ENCODE measurements at places on chromosomes 4 and X. TPM values are rescaled to one million over a fixed set of nuclear protein-coding genes. Genes with fewer than 3 reads are reported as not detected.

The GPAT3 gene
- polyA plus RNA-seq = 0.37 TPM

The PABPC1L2A gene
- not detected for polyA plus RNA-seq

The OTUD6A gene
- polyA plus RNA-seq = not detected

The ITGB1BP2 gene
- 6.8 TPM for polyA plus RNA-seq

The RAB33A gene
- polyA plus RNA-seq = 5.1 TPM

The CYP2U1 gene
- 12.8 TPM for polyA plus RNA-seq

The KCNIP4 gene
- not detected for polyA plus RNA-seq

The STAP1 gene
- not detected for polyA plus RNA-seq

The DTHD1 gene
- polyA plus RNA-seq = not detected

The ZMAT1 gene
- polyA plus RNA-seq = 0.99 TPM

The DNAAF6 gene
- not detected for polyA plus RNA-seq

The CABS1 gene
- polyA plus RNA-seq = not detected

The JAKMIP1 gene
- not detected for polyA plus RNA-seq

The SH3TC1 gene
- 0.67 TPM for polyA plus RNA-seq

The ERVMER34-1 gene
- polyA plus RNA-seq = 0.10 TPM

The ARHGAP24 gene
- polyA plus RNA-seq = 21.9 TPM

The SMIM10L2A gene
- polyA plus RNA-seq = 0.09 TPM

The PRRG1 gene
- polyA plus RNA-seq = 15.4 TPM

The EDA2R gene
- polyA plus RNA-seq = 23.4 TPM

The FGFBP1 gene
- not detected for polyA plus RNA-seq

The ELK1 gene
- polyA plus RNA-seq = 22.4 TPM

The PPP2R2C gene
- not detected for polyA plus RNA-seq

The GPRASP1 gene
- 0.60 TPM for polyA plus RNA-seq

The CXorf38 gene
- polyA plus RNA-seq = 8.1 TPM

The F8 gene
- 3.4 TPM for polyA plus RNA-seq

The FRMD7 gene
- polyA plus RNA-seq = not detected

The KLHL34 gene
- not detected for polyA plus RNA-seq

The ADAM29 gene
- polyA plus RNA-seq = not detected

The RWDD4 gene
- polyA plus RNA-seq = 13.0 TPM

The SSX7 gene
- not detected for polyA plus RNA-seq

The HS3ST1 gene
- not detected for polyA plus RNA-seq

The PDGFRA gene
- 90.5 TPM for polyA plus RNA-seq

The C4orf51 gene
- not detected for polyA plus RNA-seq

The FAM9A gene
- polyA plus RNA-seq = not detected

The MTNR1A gene
- polyA plus RNA-seq = not detected

The DUSP21 gene
- polyA plus RNA-seq = not detected

The TMPRSS11D gene
- not detected for polyA plus RNA-seq

The GPR143 gene
- polyA plus RNA-seq = not detected

The OGT gene
- 280 TPM for polyA plus RNA-seq

The DUSP9 gene
- 0.06 TPM for polyA plus RNA-seq

All from BJ (cell line).